SJSA1 (cell line): ENCODE measurements at places on chromosomes 12 and 14. TPM values are rescaled to one million over a fixed set of nuclear protein-coding genes. Genes with fewer than 3 reads are reported as not detected.

DNA sequence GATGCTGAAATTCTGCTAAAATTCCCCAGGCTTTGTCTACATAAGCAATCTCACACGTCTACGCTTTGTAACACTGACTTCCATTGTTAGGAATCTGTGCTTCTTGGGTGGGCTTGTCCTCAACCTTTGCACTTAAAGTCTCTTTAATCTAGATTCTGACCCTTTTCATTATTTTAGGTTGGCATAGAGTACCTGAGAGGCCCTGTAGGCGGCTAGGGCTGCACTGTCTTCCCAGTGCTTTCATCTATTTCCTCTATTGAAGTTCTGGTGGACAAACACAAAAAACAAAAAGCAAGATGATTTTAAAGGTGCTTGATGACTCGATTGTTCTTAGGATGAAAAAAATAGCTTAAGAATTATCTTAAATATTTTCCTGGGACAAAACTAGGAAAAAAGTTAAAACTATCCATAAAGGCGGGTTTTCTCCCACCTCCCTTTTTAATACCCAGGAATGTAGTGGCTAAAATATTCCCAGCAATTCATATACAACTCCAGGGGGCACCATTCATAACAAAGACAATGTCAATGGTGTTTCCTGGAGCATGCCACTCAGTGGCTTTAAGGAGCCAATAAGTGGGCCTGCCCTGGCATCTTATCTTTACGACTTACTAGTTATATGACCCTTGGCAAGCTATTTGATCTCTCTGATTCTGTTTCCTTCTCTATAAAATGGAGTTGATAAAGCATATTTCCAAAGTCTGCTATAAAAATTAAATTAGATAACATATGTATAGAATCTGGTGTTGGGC lies 197.5 kb downstream of the STXBP6 start:
- no peak for DNase-seq

DNA sequence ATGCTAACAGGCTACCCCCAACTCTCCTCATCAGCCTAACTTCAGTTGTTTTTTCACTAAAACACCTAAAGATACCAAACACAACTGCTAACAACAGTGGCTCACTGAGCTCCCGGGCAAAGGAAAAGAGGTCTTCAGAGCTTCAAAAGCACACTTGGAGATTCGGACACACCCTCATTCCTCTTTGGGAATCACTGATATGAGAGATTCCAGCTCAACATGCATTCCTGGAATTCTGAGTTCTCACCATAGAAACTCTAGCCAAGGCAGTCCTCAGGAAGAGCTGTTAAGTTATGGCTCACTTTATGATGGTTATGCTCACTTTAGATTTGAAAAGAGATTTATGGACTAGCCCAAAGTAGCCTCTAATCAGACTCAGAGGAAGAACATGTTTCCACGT lies 40.1 kb downstream of the STXBP6 start:
- peak; percentile 55 for DNase-seq

- DNase-seq: peak; percentile 37
These were observed 61.5 kb downstream of the SPATS2 start for GRCh38 chr12:49428793-49429192.

DNA sequence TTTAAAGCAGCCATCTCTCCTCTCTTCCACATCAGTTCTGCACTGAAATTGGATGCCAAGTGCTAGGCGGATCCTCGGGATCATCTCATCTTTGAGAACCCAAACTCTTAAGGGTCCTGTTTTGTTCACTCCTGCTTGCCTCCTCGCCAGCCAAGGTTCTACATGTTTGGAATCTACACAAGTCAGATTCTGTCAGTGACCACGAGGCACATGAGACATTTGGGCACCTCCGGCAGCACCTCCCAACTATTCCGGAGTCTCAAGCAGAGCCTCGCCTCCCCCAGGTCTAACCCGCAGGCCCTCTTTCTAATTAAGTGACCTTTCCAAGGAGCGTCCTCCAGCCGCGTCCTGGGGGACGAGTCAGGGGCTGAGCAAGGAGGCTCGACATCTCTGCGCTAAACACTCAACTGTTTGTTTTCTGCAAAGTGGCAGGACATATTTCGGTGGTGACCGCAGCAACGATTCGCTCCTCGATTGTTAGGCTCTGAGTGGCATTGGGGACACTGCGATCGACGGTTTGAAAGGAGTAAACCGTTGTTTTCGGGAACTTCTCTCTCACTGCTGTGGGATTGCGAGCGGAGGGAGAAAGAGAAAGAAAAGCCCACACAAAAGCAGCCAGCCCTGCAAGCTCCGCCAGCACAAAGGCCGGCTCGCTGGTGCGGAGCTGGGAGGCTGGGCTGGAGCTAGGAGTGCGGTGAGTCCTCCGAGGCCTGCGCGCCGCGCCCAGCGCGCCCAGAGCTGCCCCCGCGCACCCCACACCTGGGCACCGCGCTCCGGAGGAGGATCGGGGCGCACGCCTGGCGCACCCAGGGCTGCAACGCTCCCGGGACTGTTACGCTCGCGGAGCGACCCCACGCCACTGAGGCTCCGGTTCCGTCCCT lies 640 bp downstream of the ARMH4 start:
- peak; percentile 34 for DNase-seq

DNA sequence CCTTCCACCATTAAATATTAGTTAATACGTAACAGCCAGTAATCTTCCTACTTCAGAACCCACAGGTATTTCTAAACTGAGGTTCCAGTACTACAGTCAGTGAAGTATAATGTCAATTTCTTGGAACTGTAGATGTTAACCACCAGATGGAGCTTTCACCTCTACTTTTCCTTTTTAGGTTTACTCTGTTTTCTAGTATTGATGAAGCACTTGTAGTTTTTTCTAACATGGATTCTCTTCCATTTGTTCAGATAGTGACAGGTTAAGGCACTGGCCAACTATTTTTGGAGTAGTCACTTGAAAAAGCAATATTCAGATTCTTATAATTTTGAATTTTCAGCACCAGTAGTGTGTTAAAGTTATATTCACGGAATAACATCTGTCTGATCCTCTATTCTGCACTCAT lies 4.6 kb upstream of the SEC23A start:
- no peak for DNase-seq

DNA sequence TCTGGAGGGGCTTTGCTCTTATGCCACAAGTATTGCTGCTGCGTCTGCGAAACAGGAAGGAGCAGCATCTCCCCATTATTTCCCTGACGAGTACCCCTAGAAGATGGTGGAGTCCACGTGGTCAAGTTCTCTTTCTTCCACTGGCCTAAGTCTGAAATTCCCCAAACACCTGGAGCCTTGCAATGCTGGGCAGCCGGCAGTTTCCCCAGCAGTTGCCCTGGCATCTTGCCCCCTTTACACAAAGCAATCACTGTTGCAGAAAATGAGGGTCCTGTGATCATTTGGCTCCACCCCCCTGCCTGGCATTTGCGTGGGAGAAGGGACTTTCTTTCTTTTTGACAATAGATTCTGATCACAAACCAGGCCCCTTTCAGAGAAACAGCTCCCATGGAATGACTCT lies 56.9 kb downstream of the FOS start:
- no peak for DNase-seq

DNA sequence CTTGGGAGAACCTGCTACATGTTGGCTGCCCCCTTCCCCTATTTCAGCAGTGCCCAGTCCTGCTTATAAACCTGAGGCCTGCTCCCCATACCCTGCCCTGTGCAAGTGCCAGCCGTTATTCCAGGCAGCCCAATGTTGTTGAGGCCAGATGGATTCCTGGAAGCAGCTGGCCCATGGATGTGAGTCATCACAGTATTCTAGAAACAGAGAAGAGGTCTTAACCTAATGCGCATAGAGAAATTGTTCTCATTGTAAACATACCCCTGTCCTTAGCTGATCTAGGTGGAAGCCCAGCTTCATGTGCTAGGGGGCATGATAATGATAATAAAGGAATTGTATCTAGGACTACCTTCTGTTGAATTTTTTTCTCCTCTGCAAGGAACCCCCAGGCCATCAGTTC lies 69.7 kb downstream of the TSPAN11 start:
- peak; percentile 50 for DNase-seq

DNA sequence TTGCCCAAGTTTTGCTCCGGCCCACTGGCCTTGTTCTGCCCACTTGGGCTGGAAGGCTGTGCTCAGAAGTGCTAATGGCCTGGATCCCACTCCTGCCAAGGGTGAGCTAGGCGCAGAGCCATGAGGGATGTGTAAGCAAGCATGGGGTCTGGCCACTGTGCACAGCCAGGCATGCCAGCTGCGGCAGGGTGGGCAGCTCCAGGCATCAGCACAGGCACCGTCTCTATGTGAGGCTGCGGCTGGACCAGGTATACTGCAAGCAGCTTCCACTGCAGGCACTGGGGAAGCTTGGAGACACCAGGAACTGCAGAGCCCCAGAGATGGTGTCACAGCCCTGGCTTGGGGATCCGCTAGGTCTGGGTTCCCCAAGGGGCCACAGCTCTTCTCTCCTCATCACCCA lies 264.9 kb downstream of the LRIG3 start:
- no peak for DNase-seq

The MYO1A gene
- total RNA-seq: not detected in 2 replicates

The LRRK2 gene
- 0.11 and 0.31 TPM in 2 replicates for total RNA-seq
